Panc1 (cell line): ENCODE measurements at places on chromosomes 6 and 20. TPM values are rescaled to one million over a fixed set of nuclear protein-coding genes. Genes with fewer than 3 reads are reported as not detected.

Gene SMOC2
- total RNA-seq: 0.13 TPM

Gene DYNLT2
- 2.1 TPM for total RNA-seq

Gene PTPRK
- total RNA-seq: 61.8 TPM

Gene PKHD1
- total RNA-seq: not detected

Gene SAPCD1
- total RNA-seq: 6.3 TPM

Gene PDE10A
- 27.8 TPM for total RNA-seq

Gene C20orf144
- total RNA-seq: not detected

Gene TREML1
- not detected for total RNA-seq
